RCC 7860 (cell line): ENCODE measurements at places on chromosomes 1 and 21.

- no peak for DNase-seq
Measured at GRCh38 chr1:152783095-152783494, 3.0 kb upstream of the LCE1E start.

GRCh38 chr1:2982615-2983318, 38.5 kb upstream of the ACTRT2 start:
- DNase-seq = no peak

DNA sequence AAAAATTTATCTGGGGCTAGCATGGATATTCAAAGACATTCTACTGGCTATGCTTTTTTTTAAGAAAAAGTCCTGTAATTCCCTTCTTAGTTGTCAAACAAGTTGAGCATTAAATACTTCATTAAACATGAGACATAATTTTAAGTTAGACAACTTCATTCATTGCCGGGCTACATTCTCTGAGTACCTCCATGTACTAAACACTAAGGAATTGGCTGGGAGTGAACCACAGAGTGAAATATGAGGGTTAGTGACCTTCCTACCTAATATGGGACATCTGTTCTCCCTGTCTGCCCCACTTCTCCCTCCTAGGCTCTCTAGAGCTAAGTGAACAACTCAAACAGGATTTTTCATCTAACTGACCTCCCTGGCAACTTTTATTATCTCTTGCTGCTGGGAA, 370.4 kb downstream of the VAV3 start:
- DNase-seq = peak; percentile 18

DNA sequence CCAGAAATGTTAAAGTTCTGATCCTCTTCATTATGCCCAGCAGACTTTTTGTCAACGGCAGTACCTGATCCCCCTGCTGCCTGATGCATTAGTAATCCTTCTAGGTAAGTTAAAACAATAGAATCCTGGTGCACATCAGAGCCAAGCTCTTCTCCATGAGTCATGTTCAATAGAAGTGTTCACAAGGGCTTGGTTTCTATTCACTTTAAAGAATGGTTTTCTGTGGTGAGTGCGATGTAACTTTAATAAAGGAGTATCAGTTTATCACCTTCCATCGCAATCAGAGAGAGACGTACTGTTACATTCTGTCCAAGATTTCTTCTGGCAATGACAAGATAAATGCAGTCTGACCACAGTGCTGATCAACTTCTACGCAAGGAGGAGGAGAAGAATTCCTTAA, 96.8 kb downstream of the NRIP1 start:
- DNase-seq = no peak

DNA sequence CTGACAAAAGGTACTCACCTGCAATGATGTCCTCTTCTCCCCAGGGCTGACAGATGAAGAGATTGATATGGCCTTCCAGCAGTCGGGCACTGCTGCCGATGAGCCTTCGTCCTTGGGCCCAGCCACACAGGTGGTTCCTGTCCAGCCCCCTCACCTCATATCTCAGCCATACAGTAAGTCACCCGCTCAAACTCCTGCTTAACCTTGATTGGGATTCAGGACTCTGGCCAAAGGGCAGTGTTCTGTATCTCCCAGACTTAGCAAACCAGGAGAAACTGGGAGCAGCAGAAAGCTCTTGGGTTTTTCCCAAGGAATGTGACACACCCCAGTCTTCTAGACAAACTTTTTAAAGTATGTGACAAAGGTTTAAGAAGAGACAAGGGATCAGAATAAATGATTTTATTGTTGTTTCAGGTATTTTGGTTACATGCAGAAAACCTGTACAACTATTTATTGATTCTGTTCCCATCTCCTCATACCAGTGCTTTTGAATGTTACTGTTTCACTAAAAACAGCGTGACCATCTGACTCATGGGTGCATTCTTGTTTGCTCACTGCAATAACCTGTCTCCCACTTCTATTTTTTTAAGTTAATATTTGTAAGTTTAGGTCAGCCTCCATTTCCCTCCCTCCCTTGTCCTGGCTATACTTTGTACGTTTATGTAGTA, 124.6 kb downstream of the PEX14 start:
- DNase-seq = peak; percentile 81

- no peak for DNase-seq
Measured at GRCh38 chr1:175749075-175749474, 5.7 kb upstream of the TNR start.

GRCh38 chr1:89064632-89065031, 376 bp downstream of the GBP1 start:
- no peak for DNase-seq

- peak; percentile 37 for DNase-seq
Measured at GRCh38 chr1:96710708-96711477, 10.7 kb upstream of the PTBP2 start.

DNA sequence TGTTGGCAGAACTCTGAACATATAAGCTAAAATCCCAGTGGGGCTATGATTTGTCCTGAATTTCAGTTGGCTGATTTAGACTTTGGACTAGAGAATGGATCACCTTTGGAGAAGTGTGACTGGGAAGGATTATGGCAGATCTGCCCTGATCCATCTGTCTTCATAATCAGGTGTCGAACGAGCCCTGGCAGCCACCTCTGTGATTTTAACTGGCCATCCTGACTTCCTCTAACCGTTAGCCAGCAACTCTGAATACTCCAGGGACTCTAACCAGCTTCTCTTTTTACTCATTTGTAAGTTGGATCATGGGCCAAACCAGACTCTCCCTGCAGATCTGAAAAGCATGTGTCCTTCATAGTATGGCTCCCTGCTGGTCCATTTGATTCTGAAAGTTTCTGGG, 32.0 kb downstream of the ACTN2 start:
- no peak for DNase-seq

- DNase-seq = peak; percentile 66
Measured at GRCh38 chr1:167661527-167662426, 31.7 kb downstream of the RCSD1 start.

- peak; percentile 74 for DNase-seq
Measured at GRCh38 chr21:42939582-42940413, 14.4 kb upstream of the ERVH48-1 start.

DNA sequence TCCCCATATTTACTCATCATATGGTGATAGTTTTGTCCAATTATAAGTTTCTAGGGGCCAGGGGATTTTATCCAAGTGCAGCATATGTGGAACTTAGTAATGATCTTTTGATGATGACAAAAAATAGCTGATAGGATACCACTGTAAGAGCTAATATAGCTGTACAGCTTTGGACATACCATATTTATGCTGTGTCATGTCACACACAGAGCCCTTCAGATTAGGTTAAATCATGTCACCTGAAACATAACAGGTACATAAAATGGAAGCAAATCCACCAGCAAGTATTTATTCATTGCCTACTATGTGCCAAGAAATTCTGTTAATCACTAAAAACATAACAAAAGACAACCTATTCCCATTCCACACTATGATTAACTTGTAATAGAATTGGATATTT, 82.8 kb upstream of the IPO9 start:
- DNase-seq = no peak

DNA sequence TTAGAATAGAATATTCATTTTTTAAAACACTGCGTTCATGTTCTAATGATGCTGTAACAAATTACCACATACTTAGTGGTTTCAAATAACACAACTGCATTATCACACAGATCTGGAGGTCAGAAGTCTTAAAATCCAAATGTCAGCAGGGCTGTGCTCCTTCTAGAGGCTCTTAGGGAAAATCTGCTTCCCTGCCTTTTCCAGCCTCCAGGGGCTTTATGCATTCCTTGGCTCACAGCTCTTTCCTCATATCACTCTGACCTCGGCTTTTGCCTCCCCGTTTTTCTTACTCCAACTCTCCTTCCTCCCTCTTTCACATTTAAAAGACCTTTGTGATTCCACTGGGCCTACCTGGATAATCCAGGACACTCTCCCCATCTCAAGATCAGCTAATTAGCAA, 18.6 kb upstream of the FMN2 start:
- no peak for DNase-seq

DNA sequence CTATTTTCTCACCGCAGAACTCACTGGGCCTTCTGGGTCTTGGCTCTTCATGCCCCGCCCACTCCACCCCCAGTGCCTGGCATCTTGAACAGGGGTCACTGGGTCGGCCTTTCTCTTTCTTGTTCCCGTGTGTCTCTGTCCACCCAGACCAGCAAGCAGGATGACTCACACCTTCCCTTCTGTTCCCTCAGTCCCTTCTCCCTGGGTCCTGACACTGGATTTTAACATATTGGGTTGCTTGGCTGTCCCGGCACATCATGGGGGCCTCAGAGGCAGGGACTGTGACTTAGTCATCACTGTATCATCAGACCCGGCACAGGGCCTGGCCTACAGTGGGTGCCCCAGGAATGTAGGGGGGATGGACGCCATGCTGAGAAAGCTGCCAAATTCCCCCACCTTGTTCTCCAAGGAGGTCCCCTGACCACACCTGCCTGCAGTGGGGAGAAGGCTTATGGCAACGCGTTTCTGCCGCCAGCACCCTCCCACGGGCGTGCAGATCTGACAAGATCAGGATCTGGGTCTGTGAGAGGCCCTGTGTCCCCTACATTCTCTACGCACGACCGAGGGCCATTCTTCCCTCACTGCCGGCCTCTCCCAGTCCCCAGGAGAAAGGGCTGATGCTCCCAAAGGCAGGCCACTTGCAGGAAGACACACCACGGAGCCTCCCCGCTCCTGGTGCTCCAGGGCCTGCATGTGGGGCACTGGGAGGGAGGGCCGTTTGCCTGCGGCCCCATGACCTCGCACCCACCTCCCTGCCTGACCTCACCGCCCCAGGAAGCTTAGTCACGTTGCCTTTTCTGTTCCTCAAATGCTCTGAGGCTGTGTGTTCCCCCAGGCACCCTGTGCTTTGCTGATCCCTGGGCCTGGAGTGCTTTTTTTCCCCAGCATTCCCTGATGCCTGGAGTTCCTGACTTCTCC, 157.2 kb upstream of the TMEM51 start:
- peak; percentile 99 for DNase-seq

DNA sequence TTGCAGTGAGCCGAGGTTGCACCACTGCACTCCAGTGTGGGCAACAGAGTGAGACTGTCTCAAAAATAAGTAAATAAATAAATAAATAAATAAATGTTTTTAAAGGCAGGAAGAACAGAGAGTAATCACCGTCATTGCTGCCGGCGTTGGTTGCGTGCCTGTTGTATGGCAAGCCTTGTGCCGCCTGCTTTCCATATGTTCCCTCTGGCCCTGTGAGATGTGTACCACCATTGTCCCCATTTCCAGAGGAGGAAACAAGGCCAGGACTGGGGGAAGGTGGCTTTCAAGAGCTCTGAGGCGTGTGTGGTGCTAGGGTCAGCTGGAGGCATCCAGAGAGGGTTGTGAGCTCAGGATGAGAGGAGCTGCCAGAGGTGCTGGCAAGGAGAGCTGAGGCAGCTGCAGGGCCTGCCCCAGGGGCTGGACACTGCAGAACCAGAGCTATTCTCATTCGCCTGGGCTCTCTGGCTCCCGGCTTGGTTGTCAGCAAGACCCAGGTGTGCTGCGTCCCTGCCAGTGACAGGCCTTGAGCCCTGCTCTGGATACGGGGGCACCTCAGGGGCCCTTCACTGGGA, 5.2 kb upstream of the MARCKSL1 start:
- DNase-seq = no peak

DNA sequence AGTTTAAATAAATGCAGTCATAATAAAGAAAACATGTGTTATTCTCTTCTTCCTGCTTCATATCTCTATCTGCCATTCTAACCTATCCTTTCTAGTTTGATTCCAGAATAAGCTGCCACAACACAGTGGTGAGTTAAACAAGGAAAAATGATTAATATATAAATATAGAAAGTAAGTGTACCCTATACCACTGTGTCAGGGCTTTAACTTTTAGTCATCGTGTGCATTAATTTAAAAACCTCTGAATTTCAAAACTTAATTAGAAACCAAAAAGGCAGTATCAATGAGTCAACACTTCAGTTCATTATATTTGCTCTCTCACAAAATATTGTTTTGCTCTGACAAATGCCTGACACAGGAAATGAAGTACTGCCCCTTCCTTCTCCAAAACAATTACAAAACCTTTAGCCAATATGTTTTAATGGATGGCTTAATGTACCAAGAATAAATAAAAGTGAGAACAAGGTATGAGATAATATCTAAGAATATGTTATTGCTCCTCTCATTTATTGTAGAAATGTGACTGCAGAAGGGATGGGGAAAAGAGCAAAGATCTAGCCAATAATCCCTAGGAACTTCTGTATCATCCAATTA, 634.8 kb downstream of the KCNT2 start:
- no peak for DNase-seq

GRCh38 chr1:198544265-198544664, 3.8 kb upstream of the ATP6V1G3 start:
- no peak for DNase-seq

GRCh38 chr1:55140546-55140983, 74.6 kb downstream of the USP24 start:
- DNase-seq = peak; percentile 65

GRCh38 chr1:15343729-15344128, 66.0 kb upstream of the EFHD2 start:
- DNase-seq = no peak

DNA sequence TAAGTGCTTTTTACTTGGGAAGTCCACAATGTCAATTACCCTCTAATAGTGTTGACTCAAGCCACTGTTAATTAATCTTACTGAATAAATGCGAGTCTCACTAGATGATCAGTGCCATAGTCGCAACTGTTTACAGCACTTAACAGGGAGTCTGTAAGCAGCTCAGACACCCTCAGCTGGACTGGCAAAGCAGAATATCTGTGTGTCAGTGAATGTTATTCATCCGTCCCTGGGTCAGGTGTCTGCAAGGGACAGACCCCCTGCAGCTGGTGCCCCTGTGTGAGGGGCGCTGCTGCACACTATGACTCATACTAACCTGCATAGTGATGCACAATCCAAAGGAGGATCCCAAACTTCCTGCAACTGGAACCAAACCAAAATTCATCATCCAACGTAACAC, 306.5 kb downstream of the HHIPL2 start:
- no peak for DNase-seq

GRCh38 chr1:228075801-228076271, 6.7 kb upstream of the ARF1 start:
- DNase-seq = no peak

- DNase-seq = no peak
Measured at GRCh38 chr1:116292929-116293725, 79.9 kb upstream of the ATP1A1 start.

GRCh38 chr1:98482611-98483010, 178.9 kb upstream of the SNX7 start:
- no peak for DNase-seq

- DNase-seq = no peak
Measured at GRCh38 chr1:75136195-75136815, 2.1 kb downstream of the LHX8 start.

GRCh38 chr1:24639881-24640280, 3.2 kb upstream of the SRRM1 start:
- no peak for DNase-seq

GRCh38 chr1:21365036-21365435, 74.8 kb upstream of the ECE1 start:
- no peak for DNase-seq
